Kidney capillary endothelial cell (primary cell): ENCODE measurements at places on chromosomes 16 and 17.

DNA sequence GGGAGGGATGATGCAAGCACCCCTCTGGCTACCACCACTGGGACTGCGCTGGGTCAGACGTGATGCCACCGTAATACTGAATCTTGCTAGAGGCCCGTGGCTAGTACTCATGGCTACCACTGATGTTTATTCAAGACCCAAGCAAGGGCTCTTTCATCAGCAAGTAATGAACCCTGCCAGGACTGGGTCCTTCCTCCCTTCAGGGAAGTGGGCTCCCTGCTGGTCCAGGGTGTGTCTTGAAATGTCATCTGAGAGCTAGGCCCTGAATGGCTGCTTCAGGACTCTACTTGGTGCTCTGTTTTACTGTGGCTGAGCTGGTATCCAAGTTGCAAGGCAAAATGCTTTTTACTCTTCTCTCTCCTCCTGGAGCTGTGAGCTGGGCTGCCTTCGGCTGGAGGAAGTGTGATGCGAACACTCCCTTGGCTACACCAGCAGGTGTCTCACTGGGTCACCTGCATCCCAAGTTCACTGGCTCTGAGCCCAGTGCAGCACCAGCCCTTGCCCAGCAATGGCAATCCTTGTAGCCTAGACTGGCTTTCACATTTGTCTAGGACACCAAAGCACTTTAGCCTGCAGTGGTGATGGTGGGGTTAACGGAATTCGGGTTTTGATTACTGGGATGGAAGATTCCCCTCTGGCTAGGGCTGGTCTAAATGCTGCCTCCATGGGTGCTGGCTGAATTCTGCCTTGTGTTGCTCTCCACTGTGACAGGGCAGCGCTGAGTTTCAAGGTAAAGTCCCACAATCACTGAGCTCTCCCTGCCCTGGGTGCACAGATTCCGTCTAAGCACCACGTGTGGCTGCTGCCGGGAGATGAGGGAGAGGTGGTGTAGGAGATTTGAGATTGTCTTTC lies 98.6 kb downstream of the USP22 start:
- DNase-seq: no peak

DNA sequence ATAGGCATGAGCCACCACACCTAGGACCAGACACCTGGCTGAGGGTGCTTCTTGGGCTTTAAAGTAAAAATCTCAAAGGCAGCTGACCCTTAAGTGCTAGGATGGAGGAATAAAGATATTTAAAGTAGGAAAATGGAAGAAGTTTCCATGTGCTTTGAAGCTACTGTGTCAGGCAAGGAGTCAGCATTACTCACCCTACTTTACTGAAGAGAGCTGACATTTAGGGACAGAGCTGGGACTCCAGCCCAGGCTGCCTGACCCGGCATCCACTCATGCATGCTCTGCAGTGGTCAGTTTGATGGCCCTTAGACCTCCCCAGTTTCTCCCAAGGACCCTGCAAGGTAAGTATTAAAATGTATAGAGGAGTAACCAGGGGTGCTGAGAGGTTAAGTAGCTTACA lies 124.7 kb upstream of the PLCG2 start:
- DNase-seq: no peak

DNA sequence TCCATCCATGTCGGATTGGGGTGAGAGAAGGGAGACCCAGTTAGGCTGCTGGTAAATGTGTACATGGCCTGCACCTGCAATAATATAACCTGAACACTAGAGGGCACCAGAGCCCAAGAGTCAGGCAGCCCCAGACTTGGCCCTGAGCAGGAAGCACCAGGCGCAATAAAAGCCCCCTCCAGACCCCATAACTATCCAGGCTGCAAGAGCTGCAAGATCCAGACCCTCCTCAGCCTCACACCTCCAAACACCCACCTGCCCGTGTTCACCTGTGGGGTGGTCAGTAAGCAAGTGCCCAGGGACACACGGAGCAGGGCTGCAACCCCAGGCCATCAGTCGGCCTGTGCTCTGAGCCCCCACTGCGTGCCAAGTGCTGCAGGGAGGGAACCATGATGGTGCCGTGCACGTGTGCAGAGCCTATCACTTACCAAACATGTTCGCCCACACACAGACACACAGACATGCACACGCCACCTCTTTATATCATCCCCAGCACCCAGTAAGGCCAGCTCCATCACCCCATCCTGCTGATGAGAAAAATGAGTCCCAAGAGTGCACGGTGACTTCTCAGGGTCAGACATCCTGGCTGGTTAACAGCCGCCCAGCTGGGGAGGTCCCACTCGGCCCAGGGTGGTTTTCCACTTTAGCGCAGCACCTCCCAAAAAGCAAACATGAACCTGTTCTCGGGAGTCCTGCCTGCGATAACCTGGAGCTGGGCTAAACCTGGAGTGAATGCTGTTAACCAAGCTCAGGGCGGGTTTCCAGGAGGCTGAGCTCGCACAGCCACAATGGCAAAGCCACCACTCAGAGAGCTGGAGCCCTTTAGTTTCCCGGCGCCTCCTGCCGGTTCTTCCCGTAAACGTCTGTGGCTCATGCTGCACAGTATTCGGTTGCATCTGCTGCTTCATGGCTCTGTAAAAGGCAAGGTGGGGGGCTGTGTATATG lies 439.8 kb downstream of the SOX9 start:
- peak; percentile 37 for DNase-seq

DNA sequence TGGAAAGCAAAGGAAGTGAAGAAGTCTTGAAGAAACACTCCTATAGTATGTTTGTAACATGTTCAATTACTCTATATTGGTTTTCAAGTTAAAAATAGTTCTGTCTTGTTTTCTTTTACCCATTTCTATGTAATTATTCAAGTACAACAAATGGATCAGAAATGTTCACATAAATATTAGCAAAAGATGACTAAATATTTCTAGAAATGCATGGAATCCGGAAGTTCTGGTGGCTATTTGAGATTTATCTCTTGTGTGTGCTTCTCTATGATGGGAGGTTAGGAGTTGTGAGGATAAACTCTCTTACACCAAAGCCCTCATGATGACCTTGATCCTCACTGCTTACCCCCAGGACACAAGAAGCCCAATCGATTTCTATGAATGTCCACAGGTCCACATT lies 237.5 kb downstream of the CDH8 start:
- DNase-seq: no peak

DNA sequence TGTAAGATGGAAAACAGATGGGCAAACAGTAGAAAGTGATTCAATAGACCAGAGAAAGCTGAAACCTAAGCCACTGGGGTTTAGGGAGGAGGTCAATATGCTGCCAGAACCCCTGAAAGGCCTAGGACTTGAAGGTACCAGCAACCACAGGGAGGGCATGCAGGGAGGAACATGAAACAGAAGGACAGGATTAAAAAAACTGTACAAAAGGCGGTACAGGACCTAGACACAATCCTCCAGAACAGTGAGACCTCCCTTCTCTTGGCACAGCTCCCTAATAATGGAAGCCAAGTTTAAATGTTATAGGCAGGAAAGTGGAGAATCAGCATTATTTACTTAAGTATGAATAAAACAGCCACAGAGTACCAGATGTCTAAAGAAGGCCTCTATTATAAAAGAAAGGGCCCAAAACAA lies 105.5 kb downstream of the SPAG9 start:
- no peak for DNase-seq

DNA sequence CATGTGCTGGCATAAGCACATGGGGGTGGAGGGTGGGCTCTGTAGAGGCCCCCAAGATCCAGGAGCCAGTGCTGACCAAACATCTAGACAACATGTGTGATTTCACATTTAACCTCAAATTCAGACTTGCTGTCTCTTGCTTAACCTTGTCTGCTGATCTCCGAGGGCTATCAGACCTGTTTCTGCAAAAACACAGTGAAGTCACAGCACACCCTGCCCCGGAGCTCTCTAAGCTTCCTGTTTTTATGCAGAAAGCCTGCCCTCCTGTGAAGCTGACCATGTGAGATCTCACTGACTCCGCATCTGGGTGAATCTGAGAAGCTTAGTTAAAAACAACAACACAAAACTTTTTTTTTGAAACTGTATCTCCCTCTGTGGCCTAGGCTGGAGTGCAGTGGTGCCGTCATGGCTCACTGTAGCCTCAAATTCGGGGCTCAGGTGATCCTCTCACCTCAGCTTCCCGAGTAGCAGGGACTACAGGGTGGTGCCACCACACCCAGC lies 6.6 kb upstream of the DPEP2 start:
- no peak for DNase-seq

- DNase-seq: no peak
Observed at GRCh38 chr17:75854881-75855309, 240 bp downstream of the WBP2 start.

GRCh38 chr16:85624646-85625045 lies 11.5 kb downstream of the GSE1 start:
- DNase-seq: no peak

GRCh38 chr17:2062571-2063183 lies 7.8 kb downstream of the HIC1 start:
- DNase-seq: peak; percentile 70

DNA sequence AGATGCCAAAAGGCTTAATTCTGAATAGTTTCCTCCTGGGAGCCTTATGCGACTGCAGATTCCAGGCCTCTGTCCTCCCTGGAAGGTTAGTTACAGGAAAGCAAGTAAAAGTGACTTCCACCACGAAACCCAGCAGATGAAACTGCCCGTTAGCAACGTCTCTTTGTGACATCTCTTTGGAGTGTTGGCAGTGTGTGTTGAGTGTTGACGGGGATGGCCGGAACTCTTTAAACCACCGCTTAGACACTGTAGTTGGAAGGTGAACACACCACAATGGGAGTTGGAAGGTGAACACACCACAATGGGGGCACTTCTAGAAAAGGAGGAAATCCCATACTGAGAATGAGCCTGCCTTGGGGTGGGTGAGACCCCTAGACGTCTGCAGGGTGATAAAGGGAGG lies 858 bp downstream of the SKAP1 start:
- DNase-seq: no peak

- DNase-seq: peak; percentile 79
Observed at GRCh38 chr17:40358323-40359038, 6.1 kb downstream of the GJD3 start.

- no peak for DNase-seq
Observed at GRCh38 chr17:2708585-2709182, 2.9 kb downstream of the CLUH start.

- no peak for DNase-seq
Observed at GRCh38 chr16:25721439-25721838, 29.7 kb downstream of the HS3ST4 start.

- no peak for DNase-seq
Observed at GRCh38 chr17:32882734-32883133, 5.8 kb upstream of the MYO1D start.

GRCh38 chr16:11395008-11395948 lies 50.0 kb downstream of the RMI2 start:
- DNase-seq: no peak

DNA sequence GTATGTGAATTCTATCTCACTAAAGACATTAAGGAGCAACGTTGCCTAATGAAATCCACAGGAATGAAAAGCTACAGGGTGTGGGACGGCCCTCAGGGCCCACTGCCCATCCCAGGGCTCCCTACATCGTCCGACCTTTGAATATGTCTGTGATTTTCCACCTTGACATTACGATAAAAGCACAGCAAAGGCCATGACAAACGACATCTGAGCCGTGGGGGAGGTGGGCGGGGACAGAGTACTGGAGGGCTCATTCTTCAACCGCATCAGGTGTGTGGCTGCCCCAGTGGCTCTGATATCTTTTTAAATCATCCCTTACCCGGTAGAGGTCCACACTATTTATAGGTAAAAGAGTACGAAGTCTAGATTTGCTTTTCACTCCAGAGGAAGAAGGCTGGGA lies 35.1 kb downstream of the LMF1 start:
- no peak for DNase-seq

GRCh38 chr17:29443041-29443739 lies 53.0 kb downstream of the TAOK1 start:
- no peak for DNase-seq

DNA sequence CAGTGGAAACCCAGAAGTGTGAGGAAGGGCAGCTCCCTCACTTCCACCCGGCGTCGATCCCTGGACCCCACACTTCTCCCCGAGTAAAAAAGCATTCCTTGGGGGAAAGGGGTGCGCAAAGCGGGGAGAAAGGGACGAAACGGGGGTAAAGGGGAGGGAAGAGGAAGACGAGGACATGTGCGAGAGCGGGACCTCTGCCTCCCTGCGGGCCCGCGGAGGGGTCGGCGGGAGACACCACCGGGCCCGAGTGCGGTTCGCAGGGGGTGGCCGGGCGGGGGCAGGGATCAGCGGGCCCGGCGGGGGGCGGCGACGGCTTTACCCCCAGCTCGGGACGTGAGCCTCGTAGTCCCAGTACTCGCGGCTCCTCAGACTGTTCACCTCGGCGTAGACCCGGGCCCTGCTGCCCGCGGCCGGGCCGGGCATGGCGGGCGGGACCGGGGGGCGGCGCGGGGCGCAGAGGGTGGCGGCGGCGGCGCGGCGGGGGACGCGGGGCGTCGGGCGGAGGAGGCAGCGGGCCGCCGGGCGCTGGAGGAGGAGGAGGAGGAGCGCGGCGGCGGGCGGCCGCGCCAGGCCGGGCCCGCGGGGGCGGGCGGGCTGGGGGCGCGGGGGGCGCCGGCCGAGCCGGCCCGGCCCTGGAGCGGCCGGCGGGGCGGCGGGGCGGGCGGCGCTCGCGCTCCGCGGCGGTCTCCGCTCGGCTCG lies 443 bp downstream of the CSNK2A2 start:
- no peak for DNase-seq

DNA sequence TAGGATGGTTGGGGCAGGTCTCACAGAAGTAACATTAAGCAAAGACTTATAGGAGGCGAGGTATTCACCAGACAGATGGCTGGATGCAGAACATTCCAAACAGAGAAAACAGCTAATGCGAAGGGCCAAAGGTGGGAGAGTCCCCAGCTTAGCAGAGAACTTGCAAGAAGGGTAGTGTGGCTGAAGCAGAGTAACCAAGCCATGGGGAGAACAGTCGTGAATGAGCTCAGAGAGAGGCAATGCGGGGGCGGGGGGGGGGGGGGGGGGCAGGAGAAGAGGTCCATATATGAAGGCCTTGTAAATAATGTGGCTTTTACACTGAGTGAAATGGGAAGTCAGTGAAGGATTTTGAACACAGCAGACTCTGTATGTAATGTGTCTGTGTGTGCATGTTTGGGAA lies 81.3 kb downstream of the SMG6 start:
- DNase-seq: no peak

- no peak for DNase-seq
Observed at GRCh38 chr17:81924557-81925532, 2.7 kb downstream of the MAFG start.

GRCh38 chr16:57194512-57194911 lies 8.4 kb downstream of the RSPRY1 start:
- DNase-seq: peak; percentile 96

GRCh38 chr16:20857281-20857680 lies 42.9 kb downstream of the DCUN1D3 start:
- no peak for DNase-seq
